D721Med (cell line): ENCODE measurements at places on chromosomes 4 and X.

DNA sequence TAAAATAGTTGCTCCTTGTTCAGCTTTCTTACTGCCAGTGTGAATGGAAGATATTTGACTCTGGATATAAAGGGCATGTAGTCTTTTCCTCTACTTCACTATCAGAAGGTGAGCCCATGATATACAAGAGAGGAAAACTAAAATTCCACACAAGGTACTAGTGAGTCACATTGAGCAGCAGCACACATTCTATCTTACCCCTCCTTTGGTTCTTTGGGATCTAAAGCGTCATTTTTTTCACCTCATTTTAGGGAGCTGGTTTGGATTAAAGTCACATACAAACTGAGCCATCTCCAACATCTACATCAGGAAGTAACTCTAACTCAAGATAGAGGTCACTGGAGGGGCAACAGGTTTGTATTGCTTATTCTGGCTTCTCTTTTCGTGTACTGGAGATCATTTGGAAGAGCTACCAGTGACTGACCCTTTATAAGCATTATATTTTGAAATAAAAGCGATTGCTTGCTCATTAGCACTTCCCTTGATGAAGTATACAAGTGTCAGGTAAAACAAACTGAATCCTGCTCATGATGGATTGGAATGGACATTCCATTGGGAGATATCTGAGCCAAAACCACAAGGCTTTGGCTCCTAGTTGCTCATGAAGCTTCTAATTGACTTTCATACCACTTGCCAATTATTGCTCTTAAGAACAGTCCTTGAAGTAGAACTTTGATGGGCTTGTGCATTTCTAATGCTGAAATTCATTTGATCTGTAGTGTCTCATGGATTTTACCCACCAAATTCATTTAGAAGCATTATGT lies 124.1 kb downstream of the SPCS3 start:
- DNase-seq, result no peak

- DNase-seq, result no peak
Measured at GRCh38 chrX:11352296-11352741, 59.1 kb downstream of the AMELX start.

DNA sequence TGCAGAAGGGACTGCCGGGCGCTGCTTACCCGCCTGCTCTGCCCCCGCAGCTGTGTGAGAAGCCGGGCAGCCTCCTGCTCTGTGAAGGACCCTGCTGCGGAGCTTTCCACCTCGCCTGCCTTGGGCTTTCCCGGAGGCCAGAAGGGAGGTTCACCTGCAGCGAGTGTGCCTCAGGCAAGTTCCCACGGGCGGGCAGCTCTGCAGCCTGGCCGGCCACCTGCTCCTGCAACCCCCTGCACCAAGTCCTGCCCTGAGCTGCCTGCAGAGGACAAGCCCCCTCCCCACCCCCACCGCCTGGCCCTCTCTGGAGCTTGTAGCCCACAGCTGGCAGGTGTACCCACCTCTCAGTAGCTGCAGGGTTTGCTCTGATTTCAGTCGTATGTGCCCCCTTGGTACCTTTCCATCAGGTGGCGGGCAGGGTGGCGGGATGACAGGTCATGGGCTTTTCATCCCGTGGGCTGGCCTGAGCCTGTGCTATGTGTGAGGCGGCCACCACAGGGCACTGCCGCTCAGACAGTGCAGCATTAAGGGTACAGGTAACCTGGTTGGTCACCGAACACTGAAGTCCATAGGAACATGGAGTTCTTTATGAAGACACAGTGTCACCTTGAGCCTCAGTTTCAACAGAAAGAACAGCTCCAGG lies 56.6 kb downstream of the NELFA start:
- DNase-seq, result no peak

DNA sequence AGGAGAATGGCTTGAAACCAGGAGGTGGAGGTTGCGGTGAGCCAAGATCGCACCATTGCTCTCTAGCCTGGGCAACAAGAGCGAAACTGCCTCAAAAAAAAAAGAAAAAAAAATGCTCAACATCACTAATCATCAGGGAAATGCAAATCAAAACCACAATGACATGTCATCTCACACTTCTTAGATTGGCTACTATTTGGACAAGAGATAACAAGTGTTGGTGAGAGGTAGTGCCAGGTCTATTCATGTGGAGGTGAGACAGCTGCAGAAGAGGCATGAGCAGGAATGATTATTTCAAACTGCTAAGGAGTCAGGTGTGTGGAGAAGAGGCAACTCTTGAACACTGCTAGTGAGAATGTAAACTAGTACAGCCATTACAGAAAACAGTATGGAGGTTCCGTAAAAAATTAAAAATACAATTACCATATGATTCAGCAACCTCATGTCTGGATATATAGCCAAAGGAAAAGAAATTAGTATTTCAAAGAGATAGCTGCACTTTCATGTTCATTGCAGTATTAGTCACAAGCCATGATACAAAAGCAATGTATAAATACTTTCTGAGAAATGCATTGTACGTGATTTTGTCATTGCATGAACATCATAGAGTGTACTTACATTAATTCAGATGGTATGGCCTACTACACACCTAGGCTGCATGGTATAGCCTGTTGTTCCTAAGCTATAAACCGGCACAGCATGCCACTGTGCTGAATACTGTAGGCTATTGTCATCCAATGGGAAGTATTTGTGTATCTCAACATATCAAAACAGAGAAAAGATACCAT lies 75.3 kb downstream of the TMEM144 start:
- no peak for DNase-seq

GRCh38 chr4:22680065-22680642 lies 12.6 kb upstream of the GBA3 start:
- no peak for DNase-seq

DNA sequence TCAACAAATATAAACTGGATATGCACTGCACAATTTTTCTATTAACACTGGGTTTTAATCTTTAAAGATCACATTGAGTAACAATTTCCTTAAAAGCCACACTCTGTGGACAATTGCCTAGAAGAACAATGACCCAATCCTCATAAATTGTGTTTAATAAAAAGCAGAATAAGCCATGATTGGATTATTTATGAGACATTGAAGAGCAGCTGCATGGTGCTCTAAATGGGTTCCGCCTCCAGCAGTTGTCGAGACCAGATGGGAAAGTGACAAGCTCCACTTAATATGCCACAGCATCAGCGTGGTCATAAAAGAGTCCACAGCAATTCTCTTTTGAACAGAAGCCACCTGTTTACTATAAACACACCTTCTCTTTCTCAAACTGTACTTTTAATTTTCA lies 635.2 kb upstream of the FRG1 start:
- DNase-seq, result no peak

DNA sequence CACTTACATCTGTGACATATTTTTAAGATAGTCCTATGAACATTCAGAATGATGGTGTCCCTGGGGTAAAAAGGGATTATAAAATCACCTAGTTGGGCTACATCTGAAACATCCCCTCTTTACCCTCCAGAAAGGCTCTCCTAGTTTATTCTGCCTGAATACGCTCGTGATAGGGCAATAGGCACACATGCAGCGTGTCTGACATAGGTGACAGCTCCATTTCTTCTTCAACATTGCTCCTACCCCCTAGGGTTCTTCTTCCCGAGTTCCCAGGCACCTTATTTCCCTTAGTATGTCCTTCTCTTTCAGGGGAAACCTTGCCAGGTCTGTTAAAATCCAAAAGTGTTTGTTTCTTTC lies 27.1 kb upstream of the CFAP299 start:
- DNase-seq, result no peak

GRCh38 chr4:5893004-5893580 lies at the start of gene CRMP1:
Gene CRMP1, minus strand, starts transcription at chr4:5893086. Its CDS starts 117 bp downstream, at chr4:5892969.
- peak; percentile 93 for DNase-seq

DNA sequence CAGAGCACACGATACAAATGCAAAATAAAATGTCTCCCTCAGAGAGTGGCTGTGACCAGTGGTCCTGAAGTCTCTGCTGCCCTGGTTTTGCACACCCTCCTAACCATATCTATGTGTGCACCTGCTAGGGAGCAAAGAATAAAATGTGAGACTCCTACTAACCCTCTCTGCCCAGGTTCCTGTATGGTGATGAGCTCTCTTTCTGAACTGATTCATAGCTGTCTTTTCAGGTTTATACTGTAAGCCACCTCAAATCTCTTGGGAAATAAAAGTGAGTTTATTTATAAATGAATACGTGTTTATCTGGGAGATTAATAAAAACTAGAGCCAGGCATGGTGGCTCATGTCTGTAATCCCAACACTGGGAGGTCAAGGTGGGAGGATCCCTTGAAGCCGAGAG lies 126.0 kb upstream of the RBPJ start:
- no peak for DNase-seq

- no peak for DNase-seq
Measured at GRCh38 chrX:19760841-19761512, 126.4 kb downstream of the SH3KBP1 start.

- DNase-seq, result no peak
Measured at GRCh38 chr4:161336016-161336530, 827.7 kb downstream of the FSTL5 start.

DNA sequence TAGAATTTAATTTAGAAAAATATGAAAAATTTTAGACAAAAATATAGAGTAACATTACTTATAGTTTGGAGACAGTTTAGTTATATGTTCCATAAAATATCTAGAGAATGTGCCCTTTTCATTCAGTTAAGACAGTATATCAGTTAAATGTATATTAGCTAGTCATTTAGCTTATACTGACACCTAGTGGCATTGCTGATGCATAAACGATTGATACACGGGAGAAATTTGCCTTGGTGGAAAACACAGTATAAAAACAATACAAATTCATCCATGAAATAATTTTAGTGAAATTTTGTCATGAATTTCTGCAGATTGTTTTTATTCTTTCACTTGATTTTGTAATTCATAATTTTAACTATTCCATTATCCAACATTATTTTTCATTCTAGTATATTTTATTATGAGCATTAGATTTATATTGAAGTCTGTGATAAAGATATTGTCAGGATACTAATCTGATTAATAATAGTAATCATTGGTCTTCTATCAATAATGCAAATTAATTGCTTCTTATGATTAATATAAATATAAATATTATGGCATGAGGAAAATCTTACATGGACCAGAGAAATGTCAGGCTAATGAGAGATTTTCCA lies 219.0 kb downstream of the TLL1 start:
- no peak for DNase-seq

GRCh38 chr4:151114338-151114737 lies 14.9 kb downstream of the RPS3A start:
- no peak for DNase-seq

DNA sequence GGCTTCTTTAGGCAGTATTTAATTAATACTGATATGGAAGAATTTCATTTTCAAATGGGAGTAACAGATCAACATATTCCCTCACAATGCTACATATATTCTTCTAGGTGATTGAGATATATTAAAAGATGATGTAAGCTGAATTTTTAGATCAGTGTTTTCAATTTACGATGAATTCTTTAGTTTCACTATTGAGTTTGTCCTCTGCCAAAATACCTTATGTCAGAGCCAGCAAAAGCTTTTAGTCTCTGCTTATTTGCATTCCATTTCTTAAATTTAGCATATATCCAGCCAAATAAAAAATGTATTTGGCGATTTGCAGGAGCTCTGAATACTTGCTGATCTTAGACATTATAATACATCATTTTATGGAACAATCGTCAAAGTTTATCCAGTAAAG lies 144.3 kb downstream of the MOSPD2 start:
- no peak for DNase-seq

GRCh38 chr4:160038615-160039014 lies 935.7 kb downstream of the RAPGEF2 start:
- no peak for DNase-seq

- DNase-seq, result no peak
Measured at GRCh38 chrX:32183066-32183465, 1028.3 kb downstream of the DMD start.

- no peak for DNase-seq
Measured at GRCh38 chrX:149370097-149370496, 135.0 kb downstream of the IDS start.

DNA sequence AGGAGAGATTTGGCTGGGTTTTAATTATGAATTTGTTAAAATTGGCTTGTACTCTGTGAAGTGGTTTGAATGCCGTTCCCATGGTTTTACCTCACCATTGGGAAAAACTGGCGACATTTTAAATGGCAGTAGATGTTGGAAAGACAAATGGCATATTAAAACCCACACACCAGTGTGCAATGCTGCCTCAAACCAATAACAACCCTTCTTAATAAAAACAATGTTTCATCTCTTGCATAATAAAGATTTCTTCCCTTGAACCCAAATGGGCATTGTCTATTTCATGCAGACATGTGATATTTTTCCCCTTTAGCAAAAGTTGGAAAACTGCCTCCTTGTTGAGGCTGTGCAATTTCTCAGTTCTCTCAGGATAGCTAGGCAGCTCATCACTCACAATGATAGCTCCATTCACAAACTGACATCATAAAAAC lies 33.7 kb downstream of the GABRB1 start:
- no peak for DNase-seq

- no peak for DNase-seq
Measured at GRCh38 chr4:16261313-16261878, 35.1 kb upstream of the TAPT1 start.

DNA sequence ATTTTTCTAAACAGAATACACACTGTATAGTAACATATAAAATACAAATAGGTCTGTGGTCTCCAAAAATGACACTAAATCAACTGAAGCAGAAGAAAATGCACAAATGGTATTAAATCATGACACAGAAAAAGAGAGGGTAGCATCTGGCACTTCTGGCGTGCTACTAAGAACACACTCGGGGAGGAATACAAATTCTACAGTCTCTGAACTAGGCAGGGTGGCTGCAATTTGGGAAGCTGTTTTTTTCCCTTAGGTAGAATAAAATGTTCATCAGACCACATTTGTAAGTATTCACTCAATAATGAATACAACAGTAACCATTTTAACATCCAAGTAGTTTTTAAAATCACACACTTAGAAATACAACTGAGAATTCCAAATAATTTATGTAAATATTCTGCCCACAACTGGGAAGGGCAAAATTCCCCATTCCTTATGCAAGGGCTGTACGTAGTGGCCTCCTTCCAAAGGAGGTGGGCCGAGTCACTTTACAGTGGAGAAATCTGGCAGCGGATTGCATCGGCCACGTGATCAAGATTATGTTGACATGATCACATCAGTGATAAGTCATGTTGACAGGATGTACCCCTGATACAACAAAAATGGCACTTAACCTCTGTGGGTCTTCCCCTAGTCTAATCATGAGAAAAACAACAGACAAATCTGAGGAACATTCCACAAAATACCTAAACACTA lies 101.1 kb downstream of the TSPAN5 start:
- DNase-seq, result no peak

GRCh38 chrX:132218100-132218812 lies 991 bp downstream of the RAP2C start:
- DNase-seq, result peak; percentile 52

- DNase-seq, result no peak
Measured at GRCh38 chr4:20565075-20565721, 135.1 kb upstream of the PACRGL start.

DNA sequence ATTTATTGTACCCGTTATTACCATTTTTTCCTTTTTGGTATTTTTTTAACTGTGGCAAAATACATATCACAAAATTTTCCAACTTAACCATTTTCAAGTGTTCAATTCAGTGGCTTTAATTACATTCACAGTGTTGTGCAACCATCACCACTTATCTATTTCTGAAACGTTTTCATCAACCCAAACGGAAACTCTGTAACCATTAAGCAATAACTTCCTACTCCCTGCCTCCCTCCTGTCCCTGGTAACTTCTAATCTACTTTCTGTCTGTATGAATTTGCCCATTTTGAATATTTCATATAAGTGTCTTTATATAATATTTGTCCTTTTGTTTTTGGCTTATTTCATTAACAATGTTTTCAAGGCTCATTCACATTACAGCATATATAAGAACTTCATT lies 57.4 kb upstream of the MSN start:
- DNase-seq, result no peak

- no peak for DNase-seq
Measured at GRCh38 chr4:120524237-120524636, 398.3 kb downstream of the PRDM5 start.

GRCh38 chr4:110372485-110372884 lies 103.5 kb upstream of the ENPEP start:
- no peak for DNase-seq
